CD4-positive, alpha-beta T cell treated with Interleukin-6 for 4 hours (primary cell): ENCODE measurements at places on chromosomes 6 and 20.

GRCh38 chr20:32224463-32224862 lies 16.8 kb downstream of the POFUT1 start:
- no peak for DNase-seq

- no peak for DNase-seq
Measured at GRCh38 chr6:14981960-14982359, 263.9 kb upstream of the JARID2 start.

- peak; percentile 47 for DNase-seq
Measured at GRCh38 chr6:107736713-107737396, 87.3 kb downstream of the SCML4 start.

- DNase-seq = no peak
Measured at GRCh38 chr6:101668496-101669030, 275.1 kb downstream of the GRIK2 start.

- no peak for DNase-seq
Measured at GRCh38 chr6:148432462-148433195, 90.0 kb downstream of the SASH1 start.

DNA sequence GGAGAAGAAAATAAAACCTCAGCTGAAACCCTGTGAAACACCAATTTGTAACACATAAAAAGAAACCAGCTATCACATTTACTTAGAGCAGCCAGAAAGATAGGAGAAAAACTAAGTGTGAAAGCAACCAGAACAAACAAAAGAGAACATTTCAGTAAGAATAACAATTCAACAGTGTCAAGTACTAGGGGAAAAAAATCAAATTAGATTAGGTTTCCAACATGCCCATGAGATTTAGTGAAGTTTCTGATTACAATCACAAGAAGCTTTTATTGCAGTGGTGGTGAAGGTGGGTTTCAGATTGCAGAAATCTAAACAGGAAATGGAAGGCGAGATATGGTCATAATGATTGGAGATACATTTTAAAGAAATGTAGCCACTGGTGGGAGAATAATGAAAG lies 22.1 kb upstream of the TRDN start:
- DNase-seq = no peak

DNA sequence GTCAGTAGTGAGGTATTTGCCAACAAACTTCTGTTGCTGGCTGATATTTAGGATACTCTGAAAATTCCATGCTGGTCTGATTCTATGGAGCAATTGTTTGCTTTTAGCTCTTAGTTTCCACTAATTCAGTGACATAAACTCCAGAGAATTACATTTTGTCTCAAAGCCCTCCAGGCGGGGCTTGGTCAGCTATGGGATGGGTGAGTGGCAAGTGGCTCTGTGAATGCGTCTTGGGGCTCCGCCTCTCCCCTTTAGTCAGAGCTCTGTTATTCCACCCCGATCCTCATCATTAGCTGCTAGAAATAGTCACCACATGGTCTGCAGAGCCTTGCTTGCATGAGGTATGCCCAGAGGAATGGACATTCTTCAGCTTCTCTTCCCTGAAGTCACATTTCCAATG lies 540.6 kb downstream of the QKI start:
- DNase-seq = no peak

DNA sequence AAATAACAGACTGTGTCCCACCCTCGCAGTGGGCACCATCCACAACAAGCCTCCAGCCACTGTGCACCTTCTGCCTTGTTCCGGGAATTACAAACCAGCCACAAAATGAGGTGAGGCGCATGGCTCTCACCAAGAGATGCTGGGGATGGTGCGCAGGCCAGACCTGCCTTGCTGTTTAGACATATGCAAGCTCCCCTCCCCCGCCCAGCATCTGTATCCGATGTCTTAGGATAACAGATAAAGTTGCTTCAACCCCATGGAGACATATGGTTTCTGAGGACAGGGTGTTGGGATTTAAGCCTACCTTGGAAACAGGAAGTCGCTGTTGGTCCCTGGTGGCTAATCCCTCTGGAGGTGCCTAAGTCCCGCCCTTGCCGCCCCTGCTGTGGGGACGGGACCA lies 50.4 kb upstream of the MPC1 start:
- DNase-seq = no peak

DNA sequence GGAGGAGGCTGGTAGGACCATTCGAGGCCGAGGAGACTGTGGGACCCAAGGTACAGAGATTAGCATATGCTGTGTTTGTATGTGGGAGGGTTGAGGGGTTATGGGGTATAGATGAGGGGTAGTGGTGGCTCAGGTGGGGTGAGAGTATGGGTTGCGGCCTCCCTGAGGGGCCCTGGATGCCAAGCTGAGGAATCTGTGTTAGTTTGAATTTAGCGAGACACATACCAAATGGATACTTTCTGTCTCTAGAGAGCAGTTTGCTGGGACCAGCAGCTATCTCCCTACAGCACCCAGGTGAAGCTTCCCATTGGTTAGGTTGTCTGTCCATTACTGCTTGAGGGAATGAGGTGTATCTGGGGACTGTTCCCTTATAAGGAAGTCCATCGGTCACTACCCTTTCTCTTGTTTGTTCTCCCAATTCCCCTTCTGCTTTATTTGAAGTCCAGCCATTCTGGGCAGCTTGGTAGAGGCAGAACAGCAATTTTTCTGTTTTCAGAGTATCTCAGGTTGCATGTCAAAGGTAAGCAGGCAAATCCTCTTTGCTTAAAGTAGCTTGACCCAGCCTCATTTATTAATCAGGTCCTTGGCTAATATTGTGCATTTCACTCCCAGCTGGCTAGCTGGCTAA lies 15.2 kb downstream of the CHMP4B start:
- no peak for DNase-seq

- no peak for DNase-seq
Measured at GRCh38 chr6:21034345-21034744, 500.1 kb downstream of the CDKAL1 start.

GRCh38 chr6:2581011-2581410 lies 169.7 kb downstream of the MYLK4 start:
- DNase-seq = no peak

GRCh38 chr20:64090165-64090564 lies 6.0 kb upstream of the LKAAEAR1 start:
- no peak for DNase-seq

DNA sequence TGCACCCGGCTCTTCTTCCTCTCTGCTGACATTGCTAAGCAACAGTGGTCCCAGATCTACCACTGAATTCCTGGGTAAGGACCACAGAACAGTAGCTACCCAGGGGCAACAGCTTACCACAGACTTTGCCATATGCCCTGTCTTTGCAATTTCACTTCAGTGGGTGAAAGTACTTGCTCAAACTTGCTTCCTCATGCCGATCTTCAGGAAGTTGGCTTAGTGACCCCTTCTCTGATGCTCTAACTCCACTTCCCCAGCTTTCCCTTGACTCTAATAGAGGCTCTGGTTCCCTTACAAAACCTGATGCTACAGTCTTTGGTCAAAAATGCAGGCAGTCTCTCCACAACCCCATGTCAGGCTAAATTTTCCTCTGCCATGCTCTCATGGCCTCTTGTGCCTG lies 3.3 kb upstream of the TAAR5 start:
- no peak for DNase-seq

DNA sequence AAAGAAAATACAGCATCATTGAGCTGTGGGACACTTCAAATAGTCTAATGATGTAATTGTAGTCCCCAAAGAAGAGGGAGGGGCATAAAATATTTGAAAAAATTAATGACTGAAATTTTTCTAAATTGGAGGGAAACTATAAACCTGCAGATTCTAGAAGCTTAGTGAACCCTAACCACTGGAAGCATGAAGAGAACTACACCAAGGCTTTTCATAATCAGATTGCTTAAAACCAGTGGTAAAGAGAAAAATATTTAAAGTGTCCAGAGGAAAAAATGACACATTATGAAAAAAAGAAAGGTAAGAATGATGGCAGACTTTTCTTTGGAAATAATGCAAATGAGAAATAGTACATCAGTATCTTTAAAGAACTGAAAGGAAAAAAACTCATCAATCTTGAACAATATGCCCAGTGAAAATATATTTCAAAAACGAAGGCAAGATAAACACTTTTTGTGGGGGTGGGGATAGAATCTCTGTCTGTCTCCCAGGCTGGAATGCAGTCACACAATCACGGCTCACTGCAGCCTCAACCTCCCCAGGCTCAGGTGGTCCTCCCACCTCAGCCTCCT lies 31.3 kb downstream of the BICRAL start:
- DNase-seq = no peak

- no peak for DNase-seq
Measured at GRCh38 chr6:183668-184067, 108.6 kb upstream of the DUSP22 start.

GRCh38 chr20:2390951-2391675 lies 10.4 kb downstream of the TGM6 start:
- no peak for DNase-seq

GRCh38 chr20:31514154-31515071 lies at the start of gene HM13:
HM13 (plus strand) TSS chr20:31514442; CDS start chr20:31514552, 110 bp downstream.
- DNase-seq = peak; percentile 91

DNA sequence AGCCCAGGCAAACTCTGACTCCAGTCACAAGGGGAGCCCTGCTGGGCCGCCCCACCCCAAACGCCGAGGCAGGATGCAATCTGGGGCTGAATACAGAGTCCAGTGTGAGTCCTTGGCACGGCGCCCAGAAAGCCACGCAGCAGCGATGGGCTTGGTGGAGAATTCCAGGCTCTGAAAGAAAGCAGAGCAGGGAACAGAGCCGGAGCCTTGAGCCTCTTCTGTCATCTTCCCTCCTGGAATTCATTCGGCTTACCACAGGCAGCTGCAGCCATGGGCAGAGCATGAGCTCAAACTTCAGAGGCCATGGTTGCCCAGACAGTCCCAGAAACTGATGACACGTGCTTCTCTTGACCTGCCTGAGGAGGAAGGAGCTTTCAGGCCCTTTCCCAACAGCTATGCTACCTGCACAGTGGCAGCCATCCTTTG lies 441.1 kb upstream of the JARID2 start:
- DNase-seq = no peak

DNA sequence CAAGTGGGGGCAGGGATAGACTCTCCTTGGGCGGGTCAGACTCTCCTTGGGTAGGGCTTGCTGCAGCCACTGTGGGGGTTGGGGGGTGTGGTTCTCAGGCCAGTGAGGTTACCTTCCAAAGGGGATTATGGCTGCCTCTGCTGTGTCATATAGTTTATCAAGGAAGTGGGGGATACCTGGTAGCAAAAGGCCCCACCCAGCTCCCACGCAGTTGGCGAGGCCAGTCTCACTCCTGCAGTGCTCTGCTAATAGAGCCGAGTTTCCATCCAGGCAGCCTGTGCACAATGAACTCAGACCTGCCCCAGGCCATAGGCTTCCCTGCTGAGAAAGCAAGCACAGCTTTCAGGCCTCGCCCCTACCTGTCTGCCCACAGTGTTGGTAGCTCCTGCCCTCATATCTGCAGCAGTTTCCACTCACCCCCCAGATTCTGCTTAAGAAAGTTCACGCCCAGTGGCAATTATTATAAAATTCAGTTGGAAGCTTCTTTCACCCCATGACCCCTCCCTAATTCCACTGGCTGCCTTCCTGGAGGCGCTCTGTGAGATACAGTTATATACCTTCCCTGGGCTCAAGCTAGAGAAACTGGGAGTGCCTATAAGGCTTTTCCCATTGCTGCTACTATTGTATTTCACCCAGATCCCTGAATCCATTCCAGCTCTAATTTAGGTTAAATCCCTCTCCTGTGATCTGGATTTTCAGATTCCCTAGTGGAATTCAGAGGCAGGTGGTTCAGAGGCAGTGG lies 56.1 kb downstream of the HDDC2 start:
- DNase-seq = no peak

DNA sequence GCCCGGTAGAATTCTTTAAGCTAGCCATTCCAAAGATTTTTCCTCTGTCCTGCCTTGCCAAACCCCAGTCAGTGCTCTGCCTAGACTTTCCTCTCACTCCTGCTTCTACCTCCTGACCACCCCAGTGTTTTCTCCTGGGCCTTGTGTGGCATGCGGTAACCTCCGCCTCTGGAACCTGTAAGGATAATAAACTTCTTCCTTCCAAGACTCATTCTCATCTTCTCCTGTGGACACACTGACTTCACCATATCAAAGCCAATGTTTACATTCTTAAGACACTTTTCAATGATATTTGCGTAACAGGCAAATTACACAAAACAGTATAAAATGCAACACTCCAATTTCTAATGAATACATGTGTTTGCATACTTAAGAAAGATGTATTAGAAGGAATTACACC lies 354.6 kb downstream of the RNF144B start:
- DNase-seq = no peak
